ENCODE measurements at places on chromosomes 1 and 21. TPM values are rescaled to one million over a fixed set of nuclear protein-coding genes. Genes with fewer than 3 reads are reported as not detected.

GRCh38 chr1:17909634-17910033 lies 154.5 kb downstream of the ACTL8 start:
- DNase-seq, result no peak

Gene RAB4A
- 47.1 TPM for total RNA-seq

GRCh38 chr1:224884361-224884801 lies 45.1 kb upstream of the DNAH14 start:
- DNase-seq, result no peak

Gene C1orf185
- total RNA-seq, result not detected

DNA sequence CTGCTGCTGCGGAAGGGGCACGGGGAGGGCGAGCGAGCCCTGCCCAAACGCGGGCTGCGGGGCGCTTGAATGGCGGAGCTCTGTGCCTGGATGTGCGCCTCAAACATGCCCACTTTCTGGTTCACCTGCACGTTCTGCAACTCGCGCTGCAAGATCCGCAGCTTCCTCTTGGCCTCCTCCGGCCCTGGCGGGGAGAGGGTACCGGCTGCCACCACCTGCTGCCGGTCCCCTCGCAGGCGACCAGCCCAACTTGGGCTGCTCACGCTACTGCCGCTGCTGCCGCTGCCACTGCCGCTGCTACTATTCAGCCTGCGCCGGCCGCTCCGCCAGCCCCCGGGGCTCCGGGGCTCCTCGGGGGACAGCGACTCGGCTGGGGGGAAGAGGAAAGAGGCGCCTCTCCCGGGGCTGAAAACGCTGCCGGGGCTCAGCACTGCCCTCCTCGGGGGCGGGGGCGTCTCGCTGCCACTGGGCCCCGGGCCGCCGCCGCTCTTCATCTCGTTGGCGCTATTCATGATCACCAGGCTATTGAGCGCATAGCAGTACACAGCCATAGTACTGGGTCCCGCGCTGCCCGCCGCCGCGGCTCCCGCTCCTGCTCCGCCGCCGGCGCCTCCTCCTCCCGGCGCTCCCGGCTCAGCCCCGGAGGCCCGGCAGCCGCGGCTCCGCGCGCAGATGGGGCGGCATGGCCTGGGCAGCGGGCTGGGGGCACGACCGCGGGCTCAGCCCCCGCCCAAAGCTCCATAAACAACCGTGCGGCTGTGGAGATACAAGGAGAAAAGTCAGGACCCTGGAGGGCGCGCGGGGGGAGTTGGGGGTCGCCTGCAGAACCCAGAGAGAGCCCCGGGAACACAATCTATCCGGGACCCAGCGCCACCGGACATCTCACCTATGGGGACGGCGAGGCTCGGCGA lies 1.9 kb downstream of the ITPKB start:
- DNase-seq, result peak; percentile 73

Gene E2F2
- 2.1 TPM for total RNA-seq

- DNase-seq, result no peak
Observed at GRCh38 chr1:169682071-169682470, 29.3 kb downstream of the SELL start.

DNA sequence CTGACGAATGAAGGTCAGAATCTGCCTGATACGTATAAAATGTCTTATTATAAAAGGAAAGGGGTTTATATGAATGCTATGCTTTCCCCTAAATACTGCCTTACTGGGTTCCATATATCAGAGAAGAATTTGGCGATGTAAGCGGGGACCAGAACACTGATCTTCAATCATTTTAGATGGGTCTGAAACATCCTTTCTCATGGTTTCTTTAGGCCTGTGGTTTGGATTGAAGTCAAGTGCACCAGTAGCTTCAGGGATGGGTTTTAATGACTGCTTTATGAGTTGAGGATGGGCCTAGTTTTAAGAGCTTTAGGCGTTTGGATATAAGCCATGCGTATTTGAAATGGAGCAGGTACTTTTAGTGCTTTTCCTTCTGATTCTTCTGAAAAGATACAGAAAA lies 6.9 kb downstream of the FMN2 start:
- no peak for DNase-seq

DNA sequence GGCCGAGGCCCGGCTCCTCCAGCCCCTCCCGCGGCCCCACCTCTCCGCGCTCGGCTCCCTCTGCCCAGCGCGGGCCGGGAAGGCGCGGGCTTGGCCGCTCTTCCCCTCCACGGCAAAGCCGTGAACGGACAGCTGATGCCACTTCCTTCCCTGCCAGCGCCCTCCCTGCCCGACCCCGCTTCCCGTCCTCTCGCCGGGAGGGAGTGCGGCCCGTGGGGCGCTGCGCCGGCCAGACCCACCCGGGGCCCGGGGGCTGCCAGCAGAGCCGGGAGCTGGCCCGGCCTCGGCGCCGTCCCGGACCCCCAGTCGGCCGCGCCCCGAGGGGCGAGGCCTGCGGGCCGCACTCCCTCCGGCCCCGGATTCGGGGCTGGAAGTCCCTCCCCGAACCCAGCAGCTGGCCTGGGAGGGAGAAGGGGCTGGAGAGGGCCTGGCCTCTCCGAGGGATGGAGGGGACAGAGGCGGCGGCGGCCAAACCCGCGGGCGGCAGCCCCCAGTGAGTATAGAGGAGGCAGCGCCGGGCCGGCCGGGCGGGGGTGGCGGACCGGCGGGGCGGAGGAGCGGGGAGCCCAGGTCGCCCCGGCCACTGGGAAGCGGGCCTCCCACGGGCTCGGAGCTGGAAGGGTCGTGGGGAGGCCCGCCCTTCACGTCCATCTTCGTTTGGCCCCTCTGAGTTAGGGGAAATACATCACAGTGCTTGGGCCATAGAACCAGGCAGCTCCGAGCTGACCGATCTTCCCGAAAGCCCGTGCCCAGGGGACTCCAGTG lies at the start of gene KIAA1614:
KIAA1614 (plus strand) TSS at position 97 of the 765 bp plus-strand sequence; CDS start at position 444, 347 bp downstream.
- no peak for DNase-seq

- DNase-seq, result peak; percentile 68
Observed at GRCh38 chr1:149885339-149886120, 13.8 kb upstream of the BOLA1 start.

DNA sequence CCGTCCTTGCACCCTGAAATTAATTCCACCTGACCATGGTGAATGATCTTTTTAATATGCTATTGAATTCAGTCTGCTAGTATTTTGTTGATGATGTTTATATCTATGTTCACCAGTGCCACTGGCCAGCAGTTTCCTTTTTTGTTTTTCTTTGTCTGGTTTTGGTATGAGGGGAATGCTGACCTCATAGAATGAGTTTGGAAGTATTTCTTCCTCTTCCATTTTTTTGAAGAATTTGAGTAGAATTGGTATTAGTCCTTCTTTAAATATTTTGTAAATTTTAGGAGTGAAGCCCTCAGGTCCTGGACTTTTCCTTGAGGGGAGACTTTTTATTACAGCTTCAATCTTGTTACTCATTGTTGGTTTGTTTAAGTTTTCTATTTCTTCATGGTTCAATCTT lies 231.6 kb downstream of the MRPL39 start:
- no peak for DNase-seq

Gene LDLRAD2
- 2.8 TPM for total RNA-seq

GRCh38 chr1:172019976-172020375 lies 178.7 kb downstream of the DNM3 start:
- no peak for DNase-seq

DNA sequence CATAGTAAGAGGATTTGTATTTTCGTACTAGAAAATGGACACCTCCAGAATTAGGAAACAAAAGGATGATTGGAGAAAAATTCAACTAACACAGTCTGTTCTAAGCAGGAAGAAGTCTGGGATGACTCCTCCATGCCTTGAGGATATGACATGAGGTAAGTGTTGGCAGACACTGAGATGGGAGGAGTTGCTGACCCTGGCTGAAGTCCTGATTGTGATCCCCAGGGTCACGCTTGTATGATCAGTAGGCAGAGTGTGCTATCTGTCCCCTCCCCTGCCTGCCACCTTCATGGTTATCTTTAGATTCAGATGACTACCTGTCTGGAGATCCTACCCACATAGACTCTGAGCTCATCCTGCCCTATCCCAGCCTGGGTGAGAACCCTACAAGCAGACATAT lies 249.1 kb downstream of the C1orf94 start:
- no peak for DNase-seq

- no peak for DNase-seq
Observed at GRCh38 chr1:11929849-11930248, 3.6 kb upstream of the KIAA2013 start.

- no peak for DNase-seq
Observed at GRCh38 chr21:42061195-42061985, 9.7 kb upstream of the UMODL1 start.

GRCh38 chr1:157517016-157517415 lies 35.3 kb downstream of the FCRL5 start:
- DNase-seq, result no peak

- peak; percentile 23 for DNase-seq
Observed at GRCh38 chr1:90850181-90850897, 133.2 kb upstream of the BARHL2 start.

Data from natural killer cell (primary cell).